ENCODE measurements at places on chromosomes 4 and X.
A peak's percentile ranks its signal among the peaks of the same experiment; 100 is the strongest.

- no peak for DNase-seq
These were observed 305.4 kb downstream of the MAPK10 start for GRCh38 chr4:86054286-86055032.

GRCh38 chr4:73902038-73902637 lies 32.9 kb downstream of the CXCL1 start:
- DNase-seq, result no peak

GRCh38 chr4:173547889-173548288 lies 17.9 kb upstream of the HAND2 start:
- no peak for DNase-seq

DNA sequence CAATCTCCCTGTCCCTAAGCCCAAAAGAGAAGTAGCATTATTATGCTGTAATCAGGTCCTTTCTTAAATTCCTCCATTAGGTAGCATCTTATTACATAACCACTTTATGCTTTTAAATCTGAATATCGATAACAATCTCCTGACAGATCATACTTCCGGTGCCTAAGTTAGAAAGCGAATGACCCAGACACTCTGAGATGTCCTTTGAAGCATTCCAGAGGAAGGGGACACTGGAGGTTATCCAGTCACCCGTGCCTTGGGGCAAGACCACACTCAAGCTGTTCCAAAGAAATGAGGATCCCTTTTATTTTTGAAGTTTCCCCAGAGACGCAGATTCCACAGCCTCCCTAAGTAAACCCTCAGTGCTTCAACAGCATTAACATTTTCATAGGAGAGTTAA lies 125.7 kb downstream of the PALLD start:
- DNase-seq, result no peak

DNA sequence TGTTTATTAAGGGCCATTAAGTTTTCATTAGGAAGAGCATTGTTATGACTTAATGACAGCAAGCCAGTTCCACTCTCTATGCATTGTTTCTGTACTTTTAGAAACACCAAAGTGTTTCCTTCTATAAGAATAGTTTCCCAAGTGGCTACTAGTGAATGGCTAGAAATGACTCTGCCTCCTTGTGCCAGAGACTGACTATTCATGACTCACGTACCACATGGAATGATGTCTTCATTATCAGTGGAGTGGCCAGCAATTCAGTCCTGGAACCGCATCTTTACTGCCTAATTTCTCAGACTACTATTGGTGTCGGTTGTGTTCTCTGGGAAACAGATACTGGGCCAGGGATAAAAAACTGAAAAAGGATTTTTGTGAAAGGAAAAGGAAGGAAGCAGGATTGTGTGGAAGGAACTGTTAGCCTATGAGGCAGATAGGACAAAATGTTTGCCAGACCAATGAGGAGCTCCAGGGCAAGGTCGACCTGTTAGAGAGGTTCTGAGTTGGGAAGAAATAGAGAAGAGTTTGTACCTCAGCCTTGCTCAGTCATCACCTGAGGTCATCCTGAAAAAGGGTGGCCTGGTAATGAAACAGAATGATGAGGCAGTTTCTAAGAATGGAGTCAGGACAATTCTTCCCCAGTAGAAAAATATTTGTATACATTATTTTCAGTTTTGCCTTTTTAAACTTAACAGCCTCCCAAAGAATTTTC lies 218.6 kb downstream of the SPCS3 start:
- no peak for DNase-seq

DNA sequence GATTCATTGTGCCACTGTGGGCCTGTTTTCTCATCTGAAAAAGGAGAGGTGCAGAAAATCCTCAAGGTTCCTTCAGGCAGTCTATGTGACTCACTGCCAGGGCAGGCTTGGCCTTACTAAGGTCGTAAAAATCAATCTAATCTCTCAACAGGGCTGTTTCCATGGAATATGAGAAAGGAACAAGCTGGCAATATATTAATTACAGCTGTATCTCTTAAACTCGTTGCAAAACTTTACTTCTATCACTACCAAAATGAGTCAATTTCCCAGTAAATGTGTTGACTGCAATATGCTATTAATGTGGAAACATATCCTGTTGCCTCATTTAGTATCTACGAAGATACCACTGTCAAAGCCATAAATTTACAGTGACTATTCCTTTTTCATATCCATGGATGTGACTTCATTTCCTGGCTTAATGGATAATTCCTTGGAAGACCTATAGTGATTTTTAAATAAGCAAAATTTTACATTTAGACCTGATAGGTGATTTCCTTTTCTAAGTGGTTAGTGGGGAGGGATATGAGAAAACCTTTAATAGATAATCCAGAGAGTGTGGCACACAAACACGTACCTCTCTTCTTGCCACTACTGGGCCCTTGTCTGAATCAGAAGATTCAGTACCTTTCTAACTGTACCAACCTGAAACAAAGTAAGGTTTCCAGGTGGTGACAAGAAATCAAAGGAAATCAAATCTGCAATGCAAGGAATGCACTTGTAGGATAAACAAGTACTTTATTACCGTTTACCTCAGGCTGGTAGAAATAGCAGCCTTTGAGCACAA lies 127.4 kb upstream of the FTHL17 start:
- no peak for DNase-seq

- DNase-seq, result no peak
These were observed 73.8 kb downstream of the SEC24D start for GRCh38 chr4:118762155-118762554.

- no peak for DNase-seq
These were observed 144.4 kb upstream of the RADX start for GRCh38 chrX:106467422-106467821.

DNA sequence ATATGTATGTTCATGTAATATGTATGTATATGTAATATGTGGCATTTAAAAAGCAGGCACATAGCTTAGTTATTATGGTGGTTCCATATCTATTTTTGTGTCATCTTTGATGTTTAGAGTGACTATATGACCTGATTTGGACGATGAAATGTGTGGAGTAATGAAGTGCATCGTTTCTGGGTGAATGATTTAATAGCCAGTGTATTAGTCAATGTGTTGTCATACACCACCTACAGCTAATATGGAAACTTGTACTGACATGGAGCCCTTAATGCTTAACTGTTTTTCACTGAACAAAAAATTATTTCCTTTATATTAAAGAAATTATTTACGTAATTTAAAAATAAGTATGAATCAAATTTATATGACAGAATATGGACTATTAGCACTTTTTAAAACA lies 292.3 kb upstream of the FSTL5 start:
- DNase-seq, result no peak

GRCh38 chr4:18020145-18020670 lies 1.3 kb downstream of the LCORL start:
- DNase-seq, result no peak

- peak; percentile 6 for DNase-seq
These were observed 120.4 kb downstream of the CT47B1 start for GRCh38 chrX:120755066-120755846.

GRCh38 chrX:38561951-38562719 lies 793 bp downstream of the TSPAN7 start:
- DNase-seq, result peak; percentile 4

DNA sequence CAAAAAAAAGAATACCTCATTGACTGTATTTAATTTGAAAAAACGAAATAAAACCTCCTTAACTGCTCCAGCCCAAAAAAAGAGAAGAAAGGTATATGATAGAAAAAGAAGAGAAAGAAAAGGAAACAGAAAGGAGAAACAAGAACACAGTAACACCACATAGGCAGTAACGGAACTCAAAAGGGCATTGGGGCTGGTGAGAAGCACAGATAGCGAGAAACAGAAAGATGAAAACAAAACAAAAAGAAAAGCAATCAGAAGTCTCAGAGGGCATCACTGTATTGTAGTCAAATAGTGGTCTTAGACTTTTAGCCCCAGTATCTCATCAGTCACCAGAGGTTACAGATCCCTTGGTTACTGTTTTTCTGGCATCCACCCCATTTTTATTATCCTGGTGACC lies 88.6 kb downstream of the NFKB1 start:
- DNase-seq, result no peak

- DNase-seq, result no peak
These were observed 951 bp downstream of the SH3BP2 start for GRCh38 chr4:2793586-2794485.

DNA sequence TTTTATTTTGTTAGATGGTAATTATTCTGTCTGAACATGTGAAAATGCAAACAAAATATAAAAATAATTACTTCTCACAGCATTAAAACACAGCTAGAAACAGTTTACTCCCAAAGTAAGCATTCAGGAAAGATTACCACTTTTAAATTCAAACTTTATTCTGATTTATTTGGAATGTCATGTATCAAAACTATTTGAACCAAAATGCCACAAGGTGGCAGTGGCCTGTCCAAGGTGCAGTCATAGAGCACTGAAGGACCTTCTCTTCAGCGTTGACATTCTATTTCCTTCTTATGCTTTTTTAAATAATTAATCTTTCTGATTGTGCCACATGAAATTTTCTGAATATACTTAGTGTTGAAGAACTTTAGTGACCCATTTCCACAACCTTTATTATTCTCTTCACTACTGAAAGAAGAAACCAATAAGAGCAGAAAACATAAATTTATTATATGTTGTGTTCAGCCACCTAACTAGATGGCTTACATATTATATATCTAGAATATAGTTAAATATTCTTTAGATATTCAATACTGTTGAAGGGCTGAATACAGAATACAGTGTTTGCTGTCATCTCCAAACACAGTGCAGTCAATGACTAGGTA lies 283.6 kb downstream of the CFAP299 start:
- DNase-seq, result no peak

DNA sequence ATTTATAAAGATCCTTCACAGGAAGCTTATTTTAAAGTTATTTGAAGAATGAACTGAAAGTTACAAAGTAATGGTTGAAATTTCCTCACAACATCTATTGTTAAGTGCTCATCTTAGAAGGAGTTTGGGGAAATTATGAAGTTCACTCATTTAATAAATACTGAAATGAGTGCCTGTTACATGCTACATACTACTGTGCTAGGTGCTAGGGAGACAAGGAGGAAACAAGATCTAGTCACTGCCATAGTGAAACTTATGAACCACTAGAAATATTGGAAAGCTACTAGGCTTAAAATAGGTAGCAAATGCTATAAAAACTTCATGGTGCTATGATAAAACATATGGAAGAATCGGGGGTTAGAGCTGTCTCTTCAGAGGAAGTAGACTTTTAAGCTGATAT lies 97.1 kb downstream of the JADE1 start:
- no peak for DNase-seq

DNA sequence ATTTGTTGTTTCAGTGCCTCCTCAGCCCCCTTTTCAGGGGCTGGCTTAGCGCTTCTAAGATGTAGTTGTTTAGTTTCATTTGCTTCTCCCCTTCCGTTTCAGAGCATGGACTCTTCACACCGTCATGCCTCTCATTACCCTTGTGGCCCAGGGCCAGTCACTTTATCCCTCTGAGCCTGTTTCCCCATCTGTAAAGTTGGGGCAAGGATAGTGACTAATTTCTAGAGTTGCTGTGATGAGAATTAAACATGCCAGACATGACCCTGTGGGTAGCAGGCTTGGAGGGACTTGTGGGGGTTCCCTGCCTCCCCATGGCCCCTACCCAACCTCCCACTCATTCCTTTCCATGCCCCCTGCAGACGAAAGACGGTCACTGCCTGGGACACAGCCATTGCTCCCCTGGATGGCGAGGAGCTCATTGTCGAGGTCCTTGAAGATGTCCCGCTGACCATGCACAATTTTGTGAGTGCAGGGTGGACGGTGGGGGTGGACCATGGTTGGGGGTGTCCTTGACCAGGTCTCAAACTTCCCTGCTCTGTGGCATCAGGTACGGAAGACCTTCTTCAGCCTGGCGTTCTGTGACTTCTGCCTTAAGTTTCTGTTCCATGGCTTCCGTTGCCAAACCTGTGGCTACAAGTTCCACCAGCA lies 3.6 kb downstream of the ARAF start:
- no peak for DNase-seq

- DNase-seq, result no peak
These were observed 55.3 kb downstream of the GPR143 start for GRCh38 chrX:9710332-9710731.

GRCh38 chrX:44447214-44447613 lies 95.4 kb downstream of the FUNDC1 start:
- DNase-seq, result no peak

DNA sequence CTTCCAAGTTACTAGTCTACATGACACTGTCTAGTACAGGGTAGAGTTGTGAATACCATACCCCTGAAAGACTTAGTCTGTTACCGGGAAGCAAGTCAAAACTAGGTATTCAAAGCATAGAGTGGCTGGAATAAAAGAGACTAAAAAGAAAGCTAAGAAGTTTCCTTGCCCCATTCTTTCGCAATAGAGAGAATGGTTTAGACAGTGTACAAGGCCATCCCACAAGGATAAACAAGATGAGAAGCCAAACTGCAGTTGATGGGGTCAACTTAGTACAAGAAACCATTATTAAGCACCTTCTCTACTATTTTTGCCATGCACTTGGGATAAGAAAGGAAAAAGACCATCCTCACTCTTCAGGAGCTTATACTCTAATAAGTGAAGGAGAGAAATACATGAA lies 30.3 kb downstream of the AMMECR1 start:
- no peak for DNase-seq

DNA sequence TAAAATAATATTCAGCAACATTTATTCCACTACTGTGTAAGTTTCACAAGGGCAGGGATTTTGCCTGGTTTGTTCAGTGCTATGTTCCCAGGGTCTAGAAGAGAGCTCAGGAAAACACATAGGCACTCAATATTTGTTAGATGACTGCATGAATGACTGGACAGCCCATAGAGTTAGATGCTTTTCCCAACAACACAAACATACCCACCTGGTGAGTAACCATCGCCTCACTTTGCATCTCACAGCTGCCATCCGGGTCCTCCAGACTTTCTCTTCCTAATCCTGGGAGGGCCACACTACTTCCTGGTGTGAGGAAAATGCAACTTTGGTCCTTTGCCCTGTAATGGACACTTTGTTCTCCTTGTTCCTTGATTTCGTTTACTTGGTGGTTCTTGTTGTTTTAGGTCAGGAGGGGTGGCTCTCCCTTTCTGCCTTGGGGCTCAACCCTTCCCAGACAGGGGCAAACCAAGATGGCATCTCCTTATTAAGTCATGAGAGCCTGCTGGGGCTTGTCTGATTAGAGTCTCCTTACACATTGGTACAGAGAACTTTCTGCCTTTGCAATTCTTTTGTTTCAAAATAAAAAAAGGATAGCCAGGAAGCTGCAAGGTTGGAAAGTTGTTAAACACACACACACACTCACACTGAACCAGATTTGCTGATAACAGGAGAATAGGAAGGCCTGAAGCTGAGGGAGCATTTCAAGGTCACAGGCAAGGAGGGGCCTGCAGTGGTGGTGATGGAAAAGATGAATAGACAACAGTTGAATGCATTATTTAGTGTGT lies 190.6 kb downstream of the MID1IP1 start:
- no peak for DNase-seq

DNA sequence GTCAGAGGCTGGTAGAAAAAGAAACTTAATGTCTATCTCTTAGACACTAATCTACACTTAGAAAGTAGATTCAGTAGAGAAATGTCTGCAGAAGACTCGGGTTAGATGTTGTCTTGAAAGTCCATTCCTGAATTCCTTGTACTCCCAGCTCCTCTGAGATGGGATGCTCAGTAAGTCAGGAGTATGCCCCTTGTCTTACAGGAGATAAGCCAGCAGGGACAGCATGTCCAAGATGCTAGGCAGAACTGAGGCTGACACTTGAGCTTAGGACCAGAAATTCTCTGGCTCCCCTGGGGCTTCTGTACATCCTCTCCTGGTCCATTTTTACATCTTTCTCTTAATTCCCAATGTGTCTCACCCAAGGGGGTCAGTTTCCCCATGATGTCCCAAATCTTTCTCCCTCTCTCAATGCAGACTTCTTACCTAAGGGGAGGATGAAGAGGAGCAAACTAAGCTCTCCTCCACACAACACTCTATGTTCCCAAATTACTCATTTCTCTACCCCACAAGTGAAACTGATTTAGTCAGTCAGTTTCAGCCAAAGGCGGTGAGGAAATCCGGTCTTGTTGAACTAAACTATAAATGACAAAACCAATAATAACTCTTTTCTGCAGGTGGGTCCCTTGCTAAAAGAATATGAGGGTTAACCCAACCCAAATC lies 558.2 kb upstream of the DIPK2B start:
- no peak for DNase-seq
